NCI-H2227 treated with DMSO at 0.1 percent for 48 hours (cell line): ENCODE measurements at places on chromosomes 6 and 20.
A peak's percentile ranks its signal among the peaks of the same experiment; 100 is the strongest.

DNA sequence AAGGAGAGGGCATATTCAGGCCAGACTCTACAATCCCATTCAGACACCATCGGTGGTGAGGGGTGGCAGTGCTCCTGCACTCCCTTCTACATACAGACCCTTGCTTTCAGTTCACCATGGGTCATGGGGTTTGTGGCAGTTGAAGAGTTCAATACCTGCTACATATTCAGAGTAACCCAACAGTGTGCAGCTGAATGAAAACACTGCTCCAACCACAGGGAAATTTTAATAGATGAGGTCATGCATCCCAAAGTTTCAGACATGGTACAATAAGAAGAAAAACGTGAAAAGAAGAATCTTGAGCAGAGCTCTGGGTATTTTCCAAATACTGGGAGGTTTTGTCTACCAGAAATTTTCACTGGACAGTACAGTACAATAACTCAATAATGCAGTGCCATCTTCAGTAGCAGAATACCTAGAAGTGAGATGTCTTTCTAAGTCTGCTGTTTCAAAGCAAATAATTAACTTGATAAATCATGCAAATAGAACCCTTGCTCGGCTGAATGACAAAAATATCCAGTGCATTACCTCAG is 162.1 kb downstream of the PTPRK start:
- no peak for DNase-seq

DNA sequence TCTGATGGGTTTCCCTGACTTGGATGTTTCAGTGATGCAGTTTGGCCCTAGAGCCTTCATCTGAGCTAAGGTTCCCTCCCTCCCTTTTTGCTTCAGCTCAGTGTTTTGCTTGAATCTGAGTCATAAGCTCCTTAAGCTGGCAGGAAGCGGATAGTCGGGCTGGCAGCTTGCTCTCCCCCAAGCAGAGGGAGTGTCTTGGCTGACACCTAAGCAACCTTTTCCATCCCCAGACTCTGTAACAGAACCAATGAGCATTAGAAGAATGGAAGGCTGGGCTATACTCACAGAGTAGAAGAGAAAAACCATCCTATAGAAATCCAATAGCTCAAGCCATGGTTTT is 98.3 kb downstream of the HAO1 start:
- no peak for DNase-seq

GRCh38 chr6:72414657-72415056 is 207.2 kb upstream of the KCNQ5 start:
- no peak for DNase-seq

GRCh38 chr6:53735896-53736295 is 58.9 kb upstream of the LRRC1 start:
- DNase-seq: no peak

GRCh38 chr20:17969278-17969883 is 563 bp downstream of the MGME1 start:
- no peak for DNase-seq

DNA sequence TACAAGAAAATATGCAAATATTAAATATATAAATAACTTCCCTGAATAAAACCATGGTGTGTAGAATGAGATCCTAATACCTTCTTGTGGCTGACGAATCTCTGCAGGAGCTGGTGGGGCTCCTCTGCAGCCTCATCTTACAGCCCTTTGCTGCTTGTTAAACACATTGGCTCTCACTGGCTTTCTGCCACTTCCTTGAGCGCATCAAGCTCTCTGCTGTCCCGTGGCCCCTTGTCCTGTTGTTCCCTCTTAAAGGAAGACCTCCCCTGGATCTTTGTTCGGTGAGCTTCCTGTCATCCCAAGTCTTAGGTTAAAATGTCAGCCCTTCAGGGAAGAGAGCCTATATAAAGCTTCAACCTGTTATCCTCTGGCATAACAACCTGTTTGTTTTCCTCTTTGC is 519.6 kb downstream of the DOK5 start:
- no peak for DNase-seq

GRCh38 chr20:57076951-57077350 is 189.5 kb downstream of the BMP7 start:
- no peak for DNase-seq

- no peak for DNase-seq
These were observed 217.7 kb upstream of the LRFN2 start for GRCh38 chr6:40804905-40805304.

- DNase-seq: no peak
These were observed 73.9 kb downstream of the WDR27 start for GRCh38 chr6:169627736-169628607.

DNA sequence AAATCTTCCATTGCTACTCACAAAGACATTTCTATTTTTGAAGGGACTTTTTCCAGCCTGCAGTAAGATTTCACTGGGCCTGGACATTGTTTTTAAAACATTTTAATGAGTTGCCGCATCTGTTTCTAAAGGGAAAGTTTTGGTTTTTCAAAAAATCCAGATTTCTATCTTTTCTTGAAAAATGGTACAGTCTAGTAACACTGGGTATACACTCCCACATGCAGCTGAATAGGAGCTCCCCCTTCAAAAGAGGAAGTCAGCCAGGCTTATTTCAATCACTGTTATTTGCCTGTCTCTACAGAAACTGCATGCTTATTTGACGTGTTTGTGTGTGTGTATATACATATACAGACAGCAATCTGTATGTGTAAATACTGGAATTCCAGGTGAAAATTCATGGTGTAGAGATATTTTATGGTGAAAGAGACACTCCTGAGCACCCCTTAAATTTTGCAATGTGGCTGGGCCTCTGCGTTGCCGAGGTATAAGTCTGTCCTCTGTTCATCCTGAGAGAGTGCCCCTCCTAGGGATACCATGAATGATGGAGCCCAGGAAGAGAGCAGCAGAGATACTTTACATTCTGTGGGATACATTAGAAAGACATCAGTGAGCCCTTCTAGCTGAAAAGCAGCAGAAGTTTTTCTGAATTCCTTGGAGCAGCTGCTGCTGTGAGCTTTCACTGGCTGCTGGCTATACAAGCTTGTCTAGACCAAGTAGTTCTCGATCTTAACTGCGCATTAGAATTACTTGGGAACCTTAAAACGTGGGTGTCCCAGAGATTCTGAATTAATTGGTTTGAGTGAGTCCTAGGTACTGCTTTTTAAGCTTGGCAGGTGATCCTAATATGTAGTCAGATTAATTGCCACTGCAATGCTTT is 12.0 kb upstream of the ABRACL start:
- DNase-seq: no peak

DNA sequence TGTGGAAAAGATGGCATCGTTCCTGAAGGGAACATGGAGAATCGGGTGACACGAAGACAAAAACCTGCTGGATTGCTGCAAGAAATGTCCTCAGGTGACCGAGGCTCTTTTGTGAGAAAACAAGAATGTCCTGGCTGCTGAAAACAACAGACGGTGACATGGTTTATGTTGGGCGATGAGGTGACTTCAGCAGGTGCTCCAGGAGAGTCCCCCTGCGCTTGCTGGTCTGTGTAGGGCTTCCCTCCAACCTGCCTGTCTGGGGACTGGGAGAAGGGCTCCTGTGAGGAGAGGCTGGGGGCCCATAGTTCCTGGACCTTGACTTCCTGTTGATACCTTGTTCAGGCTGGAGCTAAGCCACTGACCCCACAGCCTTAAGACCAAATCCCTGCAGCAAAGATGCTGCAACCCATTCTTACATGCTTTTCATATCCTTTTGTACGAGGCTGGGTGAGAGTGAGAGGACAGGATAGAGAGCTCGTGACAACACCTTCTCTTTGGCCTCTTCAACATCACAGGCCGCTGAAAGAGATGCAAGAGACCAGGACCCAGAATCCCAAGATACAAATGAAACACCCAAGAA is 134.8 kb downstream of the CD83 start:
- DNase-seq: no peak

- DNase-seq: no peak
These were observed 76.6 kb downstream of the NCR2 start for GRCh38 chr6:41411961-41412360.

- no peak for DNase-seq
These were observed 199.3 kb downstream of the BACH2 start for GRCh38 chr6:90097356-90097755.

GRCh38 chr6:83589076-83589475 is 76.7 kb downstream of the PRSS35 start:
- DNase-seq: no peak

GRCh38 chr20:48142516-48142773 is 357.2 kb upstream of the SULF2 start:
- no peak for DNase-seq

DNA sequence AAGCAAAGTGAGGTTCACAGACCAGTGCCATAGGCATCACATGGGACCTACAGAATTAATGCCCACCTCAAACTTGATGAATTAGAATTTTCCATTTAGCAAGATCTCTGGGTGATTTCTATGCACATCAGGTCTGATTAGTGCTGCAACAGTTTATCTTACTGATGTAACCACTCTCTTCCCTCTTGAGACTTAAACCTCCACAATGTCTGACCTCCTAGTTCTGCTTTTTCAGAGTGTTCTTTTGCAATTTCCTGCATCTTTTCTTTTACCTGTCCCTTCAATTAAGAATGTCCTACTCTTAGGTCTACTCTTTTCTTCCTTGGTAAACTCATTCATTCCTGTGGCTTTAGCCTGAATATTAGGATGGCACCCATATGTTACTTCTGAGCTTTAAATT is 615.3 kb downstream of the TFAP2A start:
- DNase-seq: no peak

DNA sequence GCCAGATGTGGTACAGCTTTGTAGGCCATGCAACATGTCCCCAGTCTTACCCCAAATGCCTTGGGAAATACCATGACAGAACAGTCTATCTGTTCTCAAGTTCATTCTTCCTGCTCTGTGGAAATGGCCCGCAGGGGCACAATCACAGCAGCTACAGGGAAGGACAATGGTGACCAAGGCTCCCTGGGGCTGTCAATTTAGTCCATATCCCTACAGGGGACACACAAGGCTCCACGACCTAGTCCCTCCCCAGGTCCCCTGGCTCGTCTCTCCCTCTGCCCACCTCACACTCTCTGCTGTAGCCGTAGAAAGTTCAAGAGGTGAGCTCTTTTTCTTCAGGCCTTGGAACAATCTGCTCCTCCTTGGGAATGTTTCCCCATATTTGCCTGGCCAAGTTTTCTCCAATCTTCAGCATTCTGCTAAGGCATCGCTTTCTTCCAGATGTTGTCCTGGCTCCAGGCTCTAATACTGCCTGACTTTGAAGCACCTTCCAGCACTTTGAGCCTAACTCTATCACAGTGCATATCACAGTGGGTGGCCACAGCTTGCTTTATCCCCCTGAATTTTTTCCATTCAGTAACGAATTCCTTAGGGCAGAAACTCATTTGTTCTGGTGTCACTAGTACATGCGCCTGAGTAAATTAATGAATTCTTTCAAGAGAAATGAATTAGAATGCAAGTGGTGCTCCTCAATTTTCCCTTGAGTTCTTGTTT is 92.6 kb downstream of the MAP3K7 start:
- DNase-seq: no peak

DNA sequence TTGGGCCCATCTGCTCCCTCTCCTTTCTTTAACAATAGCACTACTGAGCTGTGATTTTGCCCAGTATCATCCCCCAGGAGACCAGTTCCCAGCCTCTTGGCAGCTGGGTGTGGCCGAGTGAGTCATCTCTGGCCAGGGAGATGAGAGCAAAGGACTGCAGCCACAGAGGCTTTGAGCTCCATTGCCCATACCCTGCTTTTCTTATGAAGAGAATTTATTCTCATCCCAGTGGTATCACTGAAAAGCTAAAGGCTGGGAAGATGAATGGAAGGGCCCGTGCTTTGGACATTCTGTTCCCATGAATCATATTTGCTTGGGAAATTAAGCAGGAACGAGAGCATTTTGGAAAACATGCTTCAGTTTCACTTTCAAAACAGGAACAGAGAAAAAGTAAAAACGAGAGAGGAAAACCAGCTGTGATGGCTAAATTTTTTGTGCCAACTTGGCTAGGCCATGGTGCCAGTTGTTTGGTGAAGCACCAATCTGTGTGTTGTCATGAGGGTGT is 14.9 kb downstream of the CST3 start:
- peak; percentile 0 for DNase-seq

DNA sequence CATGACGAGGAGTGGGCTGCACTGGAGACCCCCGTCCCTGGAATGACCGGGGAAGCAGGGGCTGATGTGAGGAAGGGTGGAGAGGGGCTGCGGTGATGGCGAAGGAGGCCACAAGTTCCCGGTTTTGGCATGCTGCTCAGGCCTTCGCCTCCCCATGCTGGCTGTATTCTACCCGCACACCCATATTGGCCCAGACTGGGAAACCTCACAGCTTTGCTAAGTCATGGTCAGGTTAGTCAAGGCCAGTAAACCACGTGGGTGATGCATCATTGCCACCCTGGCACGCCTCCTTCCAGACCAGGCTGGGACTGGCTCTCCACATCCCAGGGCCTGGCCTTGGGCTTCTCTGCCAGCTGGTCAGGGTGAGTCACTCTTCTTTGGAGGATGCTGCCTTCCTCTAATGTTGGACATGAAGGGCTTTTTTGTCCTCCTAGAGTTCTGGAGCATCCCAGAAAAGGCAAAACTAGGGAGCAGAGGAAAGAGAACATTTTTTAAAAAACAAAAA is 53.8 kb downstream of the PCNA start:
- DNase-seq: no peak

GRCh38 chr6:79180052-79180451 is 54.4 kb downstream of the HMGN3 start:
- no peak for DNase-seq

GRCh38 chr6:43509142-43509983 is 783 bp downstream of the LRRC73 start:
- DNase-seq: no peak

- no peak for DNase-seq
These were observed 51.5 kb upstream of the MTHFD1L start for GRCh38 chr6:150813993-150814359.

DNA sequence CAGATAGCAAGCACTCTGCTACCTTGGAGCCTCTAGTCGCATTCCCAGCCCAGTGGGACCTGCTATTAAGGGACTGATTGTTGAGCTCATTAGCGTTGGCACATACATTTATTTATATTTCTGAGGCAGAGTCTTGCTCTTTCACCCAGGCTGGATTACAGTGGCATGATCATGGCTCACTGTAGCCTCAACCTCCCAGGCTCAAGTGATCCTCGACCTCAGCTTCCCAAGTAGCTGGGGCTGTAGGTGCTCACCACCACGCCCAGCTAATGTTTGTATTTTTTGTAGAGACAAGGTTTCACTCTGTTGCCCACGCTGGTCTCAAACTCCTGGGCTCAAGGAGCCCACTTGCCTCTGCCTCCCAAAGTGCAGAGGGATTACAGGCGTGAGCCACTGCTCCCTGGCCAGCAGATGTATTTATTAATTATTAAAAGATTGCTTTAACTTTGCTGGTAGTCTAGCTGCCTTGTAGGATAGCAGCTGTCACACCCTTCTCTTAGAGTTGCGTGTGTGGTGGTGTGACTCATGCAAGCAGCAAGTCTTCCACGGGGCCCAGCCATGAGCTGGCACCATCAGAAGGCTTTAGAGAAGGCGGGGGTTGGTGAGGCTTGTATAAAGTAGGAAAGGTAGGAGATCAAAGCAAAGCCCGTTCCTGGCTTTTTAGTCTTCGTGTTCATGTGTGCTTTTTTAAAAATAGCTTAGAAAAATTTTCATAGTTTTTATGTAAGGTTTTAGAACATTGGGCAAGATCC is 16.5 kb downstream of the ACTR5 start:
- DNase-seq: no peak

- DNase-seq: no peak
These were observed 8.7 kb downstream of the RBBP9 start for GRCh38 chr20:18488301-18488700.

- DNase-seq: no peak
These were observed 20.9 kb upstream of the MCM3 start for GRCh38 chr6:52305411-52305810.
